ENCODE measurements at places on chromosomes 4 and X.

GRCh38 chr4:23456864-23457263 lies 433.0 kb downstream of the PPARGC1A start:
- DNase-seq: no peak

DNA sequence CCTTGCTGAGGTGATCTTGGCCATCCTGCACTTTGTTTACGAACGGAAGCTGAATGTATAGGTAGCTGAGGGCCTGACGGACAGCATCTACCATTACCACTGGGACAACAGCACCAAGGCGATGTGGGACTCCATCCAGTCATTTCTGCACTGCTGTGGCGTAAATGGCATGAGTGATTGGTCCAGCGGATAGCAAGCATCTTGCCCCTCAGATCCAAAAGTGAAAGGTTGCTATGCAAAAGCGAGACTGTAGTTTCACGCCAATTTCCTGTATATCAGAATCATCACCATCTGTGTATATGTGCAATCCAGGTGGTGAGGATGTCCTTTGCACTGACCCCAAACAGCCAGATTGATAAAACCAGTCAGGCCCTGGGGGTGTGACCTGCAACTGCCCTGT lies 4.2 kb upstream of the PYURF start:
- no peak for DNase-seq

DNA sequence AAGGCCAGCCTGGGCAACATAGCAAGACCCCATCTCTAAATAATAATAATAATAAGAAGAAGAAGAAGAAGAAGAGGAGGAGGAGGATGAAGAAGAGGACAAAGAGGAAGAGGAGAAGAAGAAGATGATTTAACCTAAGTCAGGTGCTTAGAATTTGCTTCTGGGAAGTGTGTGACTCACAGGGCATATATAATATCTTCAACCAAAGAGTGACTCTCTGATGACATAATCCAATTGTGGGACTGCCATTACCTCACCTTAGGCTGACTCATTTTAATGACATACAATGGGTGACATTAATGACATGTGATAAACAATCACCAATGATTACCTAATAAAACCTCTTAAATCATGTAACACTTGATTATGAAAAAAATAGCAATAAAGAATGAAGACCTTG lies 32.7 kb upstream of the MBTPS2 start:
- no peak for DNase-seq

DNA sequence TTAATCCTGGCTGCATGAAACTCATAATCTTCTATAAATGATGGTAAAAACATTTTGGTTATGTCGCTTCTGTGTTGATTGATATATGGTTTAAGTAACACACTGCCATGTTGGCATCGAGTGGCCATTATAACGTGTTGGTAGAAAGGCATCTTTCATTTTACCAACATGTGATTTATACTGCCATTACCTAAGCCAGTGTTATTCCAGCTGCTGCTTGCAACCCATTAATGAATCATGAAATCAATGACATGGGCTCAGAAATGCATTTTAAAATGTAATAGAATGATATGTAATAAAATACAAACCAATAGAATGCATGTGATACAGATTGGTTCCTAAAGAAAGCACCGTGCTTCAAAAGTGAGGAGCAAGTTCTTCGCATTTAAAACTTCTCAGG lies 102.0 kb downstream of the VEGFC start:
- no peak for DNase-seq

DNA sequence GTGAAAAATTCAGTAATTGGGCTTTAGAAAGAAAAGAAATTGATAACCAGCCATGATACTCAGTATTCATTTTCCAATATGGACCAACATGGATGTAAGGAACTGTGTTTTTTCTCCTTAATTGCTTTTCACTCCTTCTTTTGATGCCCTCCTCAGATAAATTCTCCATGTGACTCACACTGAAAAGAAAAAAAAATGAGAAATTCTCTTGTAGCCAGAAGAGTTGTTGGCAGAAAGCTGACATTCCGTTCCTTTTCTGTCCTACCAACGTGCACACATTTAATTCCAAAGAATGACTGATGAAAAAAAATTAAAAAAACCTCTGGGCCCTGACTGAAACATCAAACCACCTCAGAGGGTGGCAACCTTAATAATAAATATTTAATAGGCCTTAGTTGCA lies 153.1 kb downstream of the AMELX start:
- no peak for DNase-seq

GRCh38 chr4:37757121-37757520 lies 69.4 kb upstream of the PGM2 start:
- DNase-seq: no peak

DNA sequence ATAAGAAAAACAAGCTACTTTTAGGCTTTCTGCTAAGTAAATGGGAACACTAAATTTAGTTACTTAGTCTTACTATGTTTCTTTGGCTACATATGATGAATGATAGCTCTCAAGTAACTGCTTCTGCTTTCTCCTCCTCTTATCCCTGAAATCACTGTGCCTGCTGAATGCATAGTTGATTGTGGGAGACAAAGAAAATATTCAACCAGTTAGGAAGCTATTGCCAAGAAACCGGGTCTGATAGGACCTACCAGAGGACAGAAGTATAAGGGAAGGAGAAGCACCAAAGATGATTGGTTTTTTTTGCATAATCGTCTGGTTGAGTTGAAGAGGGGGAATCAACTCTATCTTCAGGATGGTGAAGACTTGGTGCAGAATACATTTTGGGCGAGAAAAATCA lies 28.0 kb upstream of the NDUFC1 start:
- DNase-seq: no peak

- DNase-seq: no peak
These were observed 11.3 kb upstream of the BTC start for GRCh38 chr4:74805601-74806000.

Measured in SHP77 treated with DMSO at 0.1 percent for 48 hours (cell line).